CD4-positive, alpha-beta T cell treated with Interleukin-21 for 1 hour (primary cell): ENCODE measurements at places on chromosomes 11 and 22.
A peak's percentile ranks its signal among the peaks of the same experiment; 100 is the strongest.

DNA sequence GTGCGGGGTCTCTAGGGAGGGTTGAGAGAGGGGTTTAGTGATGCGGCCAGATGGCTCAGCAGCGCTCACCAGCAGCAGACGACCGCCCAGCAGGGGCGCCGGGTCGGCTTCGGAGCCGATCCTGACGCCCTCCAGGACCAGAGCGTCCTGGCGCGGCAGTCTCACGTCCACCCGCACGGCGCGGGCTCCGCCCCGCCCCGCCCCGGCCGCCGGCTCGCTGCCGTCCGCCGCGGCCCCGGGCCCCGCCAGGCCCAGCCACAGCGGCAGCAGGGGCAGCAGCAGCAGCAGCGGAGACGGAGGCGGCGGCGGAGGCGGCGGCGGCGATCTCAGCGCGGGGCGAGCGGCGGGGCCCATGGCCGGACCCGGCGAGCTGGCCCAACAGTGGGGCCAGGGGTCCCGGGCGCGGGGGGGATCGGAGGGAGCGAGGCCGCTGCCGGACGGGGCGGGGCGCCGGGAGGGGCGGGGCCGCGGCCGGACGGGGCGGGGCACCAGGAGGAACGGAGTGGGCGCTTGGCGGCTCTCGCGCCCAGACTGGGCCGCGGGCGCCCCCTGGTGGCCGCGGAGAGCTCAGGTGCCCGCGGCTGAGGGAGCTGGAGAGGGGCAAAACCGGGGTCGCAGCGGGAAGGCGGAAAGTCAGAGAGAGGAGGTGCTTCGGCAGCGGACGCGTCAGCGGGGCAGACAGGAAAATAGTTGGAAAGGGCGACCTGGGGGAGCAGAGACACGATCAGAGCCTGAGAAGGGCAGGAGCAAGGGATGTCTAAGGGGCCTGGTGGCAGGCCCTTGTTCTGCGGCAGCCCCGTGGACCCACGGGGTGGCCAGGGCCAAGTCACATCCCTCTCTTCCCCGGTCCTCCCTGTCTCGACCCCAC is at the start of gene RNF215:
RNF215 (minus strand) TSS at position 452 of the 868 bp plus-strand sequence; CDS start at position 354, 98 bp downstream.
- DNase-seq, result peak; percentile 79

- no peak for DNase-seq
Observed at GRCh38 chr11:83957038-83957900, 671.1 kb upstream of the CCDC90B start.

GRCh38 chr11:26901162-26901561 is 92.8 kb upstream of the FIBIN start:
- DNase-seq, result no peak

GRCh38 chr22:45341498-45341897 is 31.8 kb downstream of the FAM118A start:
- DNase-seq, result peak; percentile 46
